K562 (cell line): ENCODE measurements at places on chromosomes 2 and 18. TPM values are rescaled to one million over a fixed set of nuclear protein-coding genes. Genes with fewer than 3 reads are reported as not detected.

The NEB gene
- 2.2 and 2.5 TPM in 2 replicates for total RNA-seq

The NT5C1B gene
- total RNA-seq = not detected in 2 replicates

DNA sequence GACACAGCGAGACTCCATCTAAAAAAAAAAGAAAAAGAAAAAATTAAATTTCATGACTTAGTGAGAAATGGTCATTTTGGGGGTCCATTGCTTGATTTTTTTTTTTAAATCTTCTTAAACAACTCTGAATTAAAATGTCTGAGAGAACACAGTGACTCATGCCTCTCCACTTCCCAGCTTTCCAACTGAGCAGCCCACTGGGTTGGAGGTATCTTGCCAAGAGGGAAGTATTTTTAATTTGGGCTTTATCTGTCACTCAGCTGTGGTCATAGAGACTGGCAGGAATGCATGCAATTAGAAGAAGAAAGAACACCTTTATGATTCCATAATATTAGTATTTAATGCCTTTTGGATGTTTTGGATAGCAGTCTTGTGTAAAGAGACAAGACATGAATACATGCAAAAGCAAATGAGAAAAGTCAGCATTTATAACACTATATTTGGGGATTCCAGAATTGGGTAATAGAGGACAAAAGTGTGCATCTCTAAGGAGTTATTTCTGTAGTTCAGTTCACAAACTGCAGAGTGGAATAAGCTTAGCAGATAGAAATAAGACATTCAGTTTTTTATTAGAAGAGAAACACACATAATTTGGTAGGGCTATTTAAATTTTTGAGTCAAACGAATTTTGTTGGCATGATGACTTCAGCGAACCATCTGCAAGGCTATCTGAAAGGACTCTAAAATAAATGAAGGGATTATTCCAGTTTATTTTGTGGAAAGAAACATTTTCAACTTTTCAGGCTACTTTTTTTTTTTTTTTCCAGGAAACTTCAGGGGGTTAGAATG is 254.8 kb downstream of the TGIF1 start:
- peaks cover 22% of the 10 kb centered on the region; the same call in 1 of the 2 replicates for H3K4me1 ChIP-seq
- no peaks in the 10 kb centered on the region for H3K27me3 ChIP-seq
- no peak overlapping the region for H3K27ac ChIP-seq
- H3K4me3 ChIP-seq = no peak overlapping the region
- no peak for DNase-seq

- H3K27me3 ChIP-seq = no peaks in the 10 kb centered on the region
- H3K27ac ChIP-seq = no peak overlapping the region
- no peaks in the 10 kb centered on the region for H3K4me1 ChIP-seq
- H3K36me3 ChIP-seq = no peaks in the 10 kb centered on the region
- H3K4me3 ChIP-seq = no peak overlapping the region
Measured at GRCh38 chr18:2293109-2293839, 278.0 kb downstream of the METTL4 start.

DNA sequence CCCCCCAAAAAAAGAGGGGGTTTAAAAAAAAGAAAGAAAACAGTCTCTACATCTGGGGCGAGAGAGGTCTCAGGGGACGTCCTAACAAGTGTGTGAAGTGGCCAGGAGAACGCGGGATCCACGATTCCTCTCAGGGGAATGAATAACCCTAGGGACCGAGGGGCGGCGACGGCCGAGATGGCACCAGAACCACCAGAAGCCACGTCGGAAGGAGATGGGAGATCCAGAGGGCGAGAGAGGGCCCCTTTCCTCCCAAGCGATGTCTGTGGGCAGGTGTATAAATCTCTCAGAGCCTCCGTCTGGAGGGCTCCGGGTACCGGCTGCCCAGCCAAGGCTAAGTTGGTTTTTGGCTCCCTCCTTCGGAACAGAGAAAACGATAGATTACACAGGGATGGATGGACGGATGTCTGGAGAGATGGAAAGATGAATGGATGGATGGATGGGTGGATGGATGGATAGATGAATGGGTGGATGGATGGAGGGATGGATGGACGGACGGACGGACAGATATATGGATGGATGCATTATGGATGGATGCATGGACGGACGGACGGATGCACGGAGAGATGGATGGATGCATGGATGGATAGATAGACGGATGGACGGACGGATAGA is 1.7 kb downstream of the EPHA4 start:
- H3K27ac ChIP-seq = no peak overlapping the region
- no peaks in the 10 kb centered on the region; the same call in 2 of the 3 replicates for H3K27me3 ChIP-seq
- H3K4me3 ChIP-seq = no peak overlapping the region
- H3K4me1 ChIP-seq = peaks cover 25% of the 10 kb centered on the region; the same call in 1 of the 2 replicates
- H3K36me3 ChIP-seq = no peaks in the 10 kb centered on the region
